ENCODE measurements at places on chromosomes 12 and 14.
A peak's percentile ranks its signal among the peaks of the same experiment; 100 is the strongest.

GRCh38 chr14:55532645-55533344 is 47.2 kb upstream of the KTN1 start:
- DNase-seq: no peak

DNA sequence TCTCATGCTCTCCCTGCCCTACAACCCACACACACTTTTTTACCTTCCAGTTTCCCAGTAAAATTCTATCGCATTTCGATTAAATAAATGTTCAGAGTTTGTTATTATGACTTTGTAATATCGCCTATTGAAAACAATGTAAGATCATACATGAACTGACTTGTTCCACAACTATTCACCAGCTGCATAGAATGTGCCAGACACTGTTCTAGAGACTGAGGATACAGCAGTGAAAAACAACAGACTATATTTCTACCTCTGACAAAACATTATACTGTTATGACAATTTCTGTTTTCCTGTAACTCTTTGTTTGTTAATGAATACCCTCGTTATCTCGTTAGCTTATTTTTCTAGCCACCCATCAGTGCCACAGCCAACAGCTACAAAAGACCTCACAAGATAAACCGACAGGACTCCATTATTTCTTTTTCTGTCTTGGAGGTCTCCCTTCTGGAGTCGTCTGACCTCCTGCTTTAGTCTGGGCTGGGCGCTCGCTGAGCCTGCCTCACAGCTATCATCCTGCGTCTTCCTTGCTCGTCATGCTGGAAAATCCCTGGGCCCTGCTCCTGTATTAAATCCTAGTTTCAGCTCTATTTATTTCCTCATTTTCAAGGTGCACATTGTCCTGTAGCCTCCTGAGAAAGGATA is 498.9 kb downstream of the DIO2 start:
- peak; percentile 39 for DNase-seq

GRCh38 chr12:111285200-111285599 is 83.7 kb downstream of the PHETA1 start:
- peak; percentile 59 for DNase-seq

GRCh38 chr12:3684449-3685051 is 68.4 kb downstream of the CRACR2A start:
- peak; percentile 73 for DNase-seq

DNA sequence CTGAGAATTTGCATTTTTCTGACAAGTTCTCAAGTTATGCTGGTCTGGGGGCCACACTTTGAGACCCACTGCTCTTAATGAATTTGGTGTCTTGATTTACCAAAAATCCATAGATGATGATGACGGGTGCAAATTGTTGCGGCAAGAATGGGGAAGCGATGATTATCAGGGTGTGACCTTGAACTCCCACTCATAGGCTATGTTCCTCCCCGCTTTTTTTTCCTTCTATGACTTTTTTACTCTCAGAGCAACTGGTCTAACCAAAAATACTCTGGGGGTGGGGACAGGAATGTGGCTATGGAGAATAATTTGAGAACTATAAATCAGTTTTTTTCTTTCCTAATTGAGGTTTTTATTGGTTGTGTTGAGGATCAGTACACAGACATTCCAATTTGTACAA is 83.6 kb downstream of the PPFIBP1 start:
- no peak for DNase-seq

DNA sequence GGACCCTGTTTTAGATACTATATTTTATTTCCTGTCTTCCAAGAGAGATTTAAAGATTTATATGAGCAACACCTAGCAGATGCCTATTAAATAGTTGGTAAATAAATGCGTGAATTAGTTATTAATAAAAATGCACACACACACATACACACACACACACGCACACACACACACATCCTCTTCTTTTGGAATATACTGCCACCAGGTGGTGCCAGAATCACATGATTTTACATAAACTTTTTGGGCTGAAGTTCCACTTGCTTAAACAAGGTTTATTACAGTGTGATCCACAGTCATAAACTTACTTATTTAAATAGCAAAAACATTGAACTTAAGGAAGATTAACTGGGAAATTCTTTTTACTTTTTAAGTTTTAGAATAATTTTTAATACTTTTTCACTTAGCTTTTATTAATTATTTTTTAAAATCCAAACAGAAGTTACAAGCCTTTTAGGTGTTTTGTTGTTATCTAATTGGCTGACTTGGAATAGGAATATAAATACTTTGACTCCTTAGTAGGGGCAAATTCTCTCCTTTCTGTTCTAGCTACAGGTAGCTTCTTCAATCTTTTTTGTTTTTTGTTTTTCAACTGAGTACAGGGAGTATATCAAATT is 17.5 kb downstream of the RAD51B start:
- DNase-seq: peak; percentile 32

- no peak for DNase-seq
Observed at GRCh38 chr14:101774006-101774795, 12.7 kb downstream of the PPP2R5C start.

DNA sequence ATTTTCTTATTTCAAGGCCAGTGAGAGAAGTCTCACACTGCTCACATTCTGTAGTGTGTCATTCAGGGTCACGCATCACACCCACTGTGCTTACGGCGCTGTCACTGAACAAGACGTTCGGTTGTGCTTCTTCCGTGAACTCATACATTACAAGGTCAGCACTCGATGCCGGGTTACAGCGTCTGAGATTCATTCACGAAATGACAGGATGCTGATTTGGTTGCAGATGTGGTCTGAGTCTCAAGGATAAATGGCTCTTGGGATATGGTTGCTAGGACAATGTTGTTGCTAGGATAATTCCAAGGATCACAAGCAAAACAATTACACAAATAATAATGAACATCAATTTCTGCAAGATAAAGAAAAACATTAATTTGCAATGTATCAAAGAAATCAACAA is 47.4 kb downstream of the STX2 start:
- DNase-seq: peak; percentile 29

GRCh38 chr12:69157023-69157655 is 82.2 kb upstream of the CPSF6 start:
- peak; percentile 88 for DNase-seq

DNA sequence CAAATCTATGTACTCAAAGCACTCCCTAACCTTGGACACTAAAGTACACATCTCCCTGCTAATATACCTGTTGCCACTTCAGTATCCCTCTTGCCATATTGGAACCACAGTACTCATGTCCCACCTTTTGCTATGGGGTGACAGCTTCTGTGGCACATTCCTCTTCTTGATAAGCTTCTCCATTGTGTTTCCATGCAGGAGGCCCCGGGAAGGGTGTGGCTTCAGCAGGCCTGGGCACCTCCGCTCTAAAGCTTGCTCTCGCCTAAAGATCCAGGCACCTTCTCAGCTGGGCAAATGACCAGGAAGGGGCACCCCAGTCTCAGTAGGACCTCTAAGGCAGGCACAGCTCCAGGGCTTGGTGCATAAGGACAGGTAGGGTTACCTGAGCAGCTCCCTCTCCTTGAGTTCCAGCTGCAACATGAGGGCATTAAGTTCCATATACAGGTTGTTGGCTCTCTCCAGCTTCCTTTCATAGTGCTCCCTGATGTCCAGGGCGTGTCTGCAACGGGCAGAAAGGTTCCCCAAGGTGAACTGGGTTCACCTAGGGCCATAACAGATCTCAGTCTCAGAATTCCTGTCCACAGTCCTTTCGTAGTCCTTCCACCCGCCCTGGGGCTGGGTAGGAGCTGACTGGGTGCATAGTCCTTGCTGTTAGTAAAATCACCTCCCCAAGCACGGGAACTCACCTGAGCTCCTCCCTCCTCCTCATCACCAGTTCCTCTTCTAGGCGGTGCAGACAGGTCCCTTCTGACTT is 15.9 kb downstream of the MAP3K12 start:
- no peak for DNase-seq

GRCh38 chr12:110282300-110282860 is 1.3 kb downstream of the ATP2A2 start:
- DNase-seq: no peak

- DNase-seq: no peak
Observed at GRCh38 chr12:53224061-53224896, 7.7 kb downstream of the RARG start.

DNA sequence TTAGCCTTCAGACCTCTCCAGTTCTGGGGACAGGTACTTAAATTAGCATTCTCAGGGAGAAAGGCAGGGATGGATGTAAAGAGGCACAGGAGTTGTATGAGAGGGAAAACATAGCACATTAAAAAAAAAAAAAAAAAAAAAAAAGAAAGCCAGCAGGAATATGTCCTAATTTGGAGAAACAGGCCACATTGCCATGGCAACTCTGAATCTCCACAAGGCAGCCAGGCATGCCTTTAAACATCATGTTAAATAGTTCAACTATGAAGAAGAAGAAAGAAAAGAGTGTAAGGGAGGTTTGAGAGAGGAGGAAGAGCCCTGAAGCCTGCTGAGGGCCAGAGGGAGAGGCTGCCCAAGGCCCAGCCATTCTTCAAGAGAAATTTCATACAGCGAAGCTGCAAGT is 145.8 kb downstream of the GRIN2B start:
- DNase-seq: no peak

DNA sequence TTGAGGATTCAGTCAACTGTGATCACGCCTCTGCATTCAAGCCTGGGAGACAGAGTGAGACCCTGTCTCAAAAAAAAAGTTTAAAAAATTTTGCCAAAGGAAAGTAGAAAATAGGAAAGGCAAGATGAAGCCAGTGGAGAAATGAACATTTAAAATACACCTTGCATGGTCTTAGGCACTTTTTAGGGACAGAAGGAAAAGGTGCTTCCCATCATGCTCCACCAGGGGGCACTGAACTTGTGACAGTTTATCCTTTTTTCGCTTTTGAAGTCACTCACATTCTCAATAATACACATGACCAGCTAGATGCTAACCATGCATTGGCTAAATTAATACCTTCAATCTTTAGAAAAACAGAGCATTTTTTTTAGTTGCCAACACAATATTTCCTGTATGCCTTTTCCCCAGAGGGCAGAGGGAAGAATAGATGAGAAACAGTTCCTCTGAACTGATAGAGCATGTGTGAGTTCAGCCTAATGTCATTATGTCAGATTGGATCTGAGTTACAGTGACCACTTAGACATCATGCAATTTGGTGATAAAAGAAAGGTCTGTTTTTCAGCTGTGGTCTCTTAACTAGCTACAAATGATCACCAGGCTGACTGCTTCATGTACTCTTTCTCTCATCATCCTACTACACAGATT is 221.8 kb upstream of the SSTR1 start:
- DNase-seq: peak; percentile 61

DNA sequence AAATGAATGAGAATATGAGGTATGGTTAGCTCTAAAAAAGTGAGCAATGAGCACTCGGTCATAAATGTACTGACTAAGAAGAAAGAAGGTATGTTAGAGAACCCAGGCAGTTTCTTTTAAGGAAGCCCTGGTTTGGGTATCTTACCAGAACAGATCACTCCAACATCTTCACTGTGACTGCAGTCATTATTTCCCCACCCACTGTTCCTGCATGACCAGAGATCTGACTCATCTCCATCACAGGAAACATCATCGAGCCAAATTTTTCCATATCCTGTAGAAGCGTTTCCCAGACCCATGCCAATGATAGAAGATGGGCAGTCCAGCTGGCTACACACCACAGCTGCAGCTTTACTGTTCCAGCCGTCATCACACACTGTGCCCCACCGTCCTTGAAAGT is 48.0 kb downstream of the CD163L1 start:
- DNase-seq: no peak

DNA sequence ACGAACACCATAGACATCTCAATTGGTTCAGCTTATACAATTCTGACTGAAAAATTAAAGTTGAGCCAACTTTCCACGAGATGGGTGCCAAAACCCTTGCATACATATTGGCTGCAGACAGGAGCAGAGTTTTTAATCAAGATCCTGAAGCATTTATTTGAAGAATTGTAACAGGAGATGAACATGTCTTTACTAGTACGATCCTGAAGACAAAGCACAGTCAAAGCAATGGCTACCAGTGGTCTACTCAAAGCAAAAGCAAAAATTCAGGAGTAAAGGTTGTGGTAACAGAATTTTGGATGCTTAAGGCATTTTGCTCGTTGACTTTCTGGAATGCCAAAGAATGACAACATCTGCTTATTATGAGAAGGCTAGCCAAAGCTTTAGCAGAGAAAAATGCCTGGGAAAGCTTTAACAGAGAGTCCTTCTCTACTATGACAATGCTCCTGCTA is 20.7 kb downstream of the ZDHHC17 start:
- no peak for DNase-seq

DNA sequence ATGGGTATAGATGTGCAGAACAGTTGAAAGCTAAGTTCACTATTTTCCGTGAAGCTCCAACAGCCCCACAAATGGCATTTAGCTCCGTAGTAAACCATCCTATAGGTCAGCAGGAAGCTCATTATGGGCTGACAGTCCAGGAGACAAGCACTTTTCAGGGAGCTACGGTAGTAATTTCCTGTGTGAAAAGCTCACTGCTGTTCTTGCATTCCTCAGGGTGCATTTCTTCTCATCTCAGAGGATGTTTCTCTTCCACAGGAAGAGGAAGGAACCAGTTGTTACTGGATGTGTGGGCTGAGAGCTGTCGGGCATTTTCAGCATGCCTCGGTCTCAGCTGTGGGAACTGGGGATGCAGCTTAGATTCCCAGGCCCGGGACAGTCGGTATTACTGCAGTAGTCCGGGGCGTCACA is 72.8 kb downstream of the GALNT4 start:
- DNase-seq: peak; percentile 36

GRCh38 chr12:65113621-65114035 is 7.5 kb downstream of the WIF1 start:
- DNase-seq: no peak

DNA sequence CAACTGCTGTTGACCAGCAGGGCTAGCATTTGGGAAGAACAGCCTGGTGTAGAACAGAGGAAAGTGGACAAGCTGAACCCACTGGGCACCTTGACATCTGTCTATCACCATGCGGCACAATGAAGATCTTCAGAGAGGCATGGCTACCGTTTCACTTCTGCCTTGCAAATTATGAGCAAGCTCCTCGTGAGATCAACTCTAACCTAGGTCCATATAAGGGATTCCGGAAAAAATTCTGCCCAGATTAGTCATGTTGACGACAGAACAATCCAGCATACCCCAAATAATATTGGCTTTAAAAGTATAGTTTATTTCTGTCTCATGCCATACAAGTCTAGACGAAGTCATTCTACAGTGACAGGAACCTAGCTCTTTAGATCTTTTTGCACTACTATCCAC is 91.6 kb upstream of the ATF7IP start:
- no peak for DNase-seq

DNA sequence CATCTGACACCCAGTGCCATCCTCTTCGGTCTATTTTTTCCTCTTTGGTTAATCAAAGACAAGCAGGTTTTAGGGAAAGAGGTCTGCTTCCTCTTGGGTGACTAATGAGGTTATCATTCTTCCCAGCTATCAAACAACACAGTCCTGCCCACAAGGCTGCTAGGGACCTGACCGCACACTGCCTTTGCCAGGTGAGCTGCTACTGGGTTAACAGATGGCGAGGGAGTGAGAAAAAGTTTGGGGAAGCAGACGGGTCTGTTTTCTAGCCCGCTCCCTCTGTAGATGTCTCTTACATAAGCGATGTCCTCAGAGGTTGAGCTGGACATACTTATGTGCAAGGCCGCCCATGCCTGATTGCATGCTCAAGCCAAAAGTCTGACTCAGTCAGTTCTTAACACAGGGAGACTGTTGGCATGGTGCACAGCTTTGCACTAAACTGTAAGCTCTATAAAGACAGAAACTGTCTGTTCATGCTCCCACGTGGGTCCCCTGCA is 94.1 kb downstream of the SLC15A4 start:
- DNase-seq: no peak

All from retina (tissue), 1 donor.